ENCODE measurements at places on chromosomes 16 and 17.

DNA sequence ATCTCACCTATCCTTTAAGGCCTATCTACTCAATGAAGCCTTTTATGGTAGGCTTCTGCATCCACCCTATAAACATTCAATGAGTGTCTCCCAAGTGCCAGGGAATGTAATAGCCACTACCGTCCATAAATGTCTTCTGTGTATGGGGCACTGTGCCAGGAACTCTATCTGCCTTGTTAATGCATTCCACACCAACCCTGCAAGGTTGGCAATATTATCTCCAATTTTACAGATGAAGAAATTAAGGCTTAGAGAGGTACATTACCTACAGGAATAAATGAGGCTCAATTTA, 20.0 kb downstream of the MAP3K14 start:
- DNase-seq: peak; percentile 93

- no peak for DNase-seq
Measured at GRCh38 chr17:2850991-2851390, 54.8 kb downstream of the RAP1GAP2 start.

- DNase-seq: no peak
Measured at GRCh38 chr16:81630635-81631031, 148.5 kb upstream of the PLCG2 start.

DNA sequence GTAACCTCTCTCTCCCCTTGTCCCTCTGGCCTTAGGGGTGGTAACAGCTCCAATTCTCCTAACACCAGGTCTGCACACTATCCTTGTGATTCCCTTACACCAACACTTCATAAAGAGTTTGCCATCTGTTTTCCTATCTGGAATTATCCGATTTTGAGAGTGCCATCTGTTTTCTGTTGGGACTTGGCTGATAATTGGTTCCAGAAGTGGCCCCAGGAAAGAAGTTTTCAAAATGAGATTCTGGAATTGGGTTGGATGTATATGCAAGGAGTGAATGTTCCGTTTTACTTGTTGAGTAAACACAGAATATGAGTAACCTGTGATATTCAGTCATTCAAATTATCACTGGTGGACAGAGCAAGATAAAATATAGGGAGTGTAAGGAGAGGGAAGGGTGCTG, 134.1 kb upstream of the HS3ST3A1 start:
- DNase-seq: no peak

DNA sequence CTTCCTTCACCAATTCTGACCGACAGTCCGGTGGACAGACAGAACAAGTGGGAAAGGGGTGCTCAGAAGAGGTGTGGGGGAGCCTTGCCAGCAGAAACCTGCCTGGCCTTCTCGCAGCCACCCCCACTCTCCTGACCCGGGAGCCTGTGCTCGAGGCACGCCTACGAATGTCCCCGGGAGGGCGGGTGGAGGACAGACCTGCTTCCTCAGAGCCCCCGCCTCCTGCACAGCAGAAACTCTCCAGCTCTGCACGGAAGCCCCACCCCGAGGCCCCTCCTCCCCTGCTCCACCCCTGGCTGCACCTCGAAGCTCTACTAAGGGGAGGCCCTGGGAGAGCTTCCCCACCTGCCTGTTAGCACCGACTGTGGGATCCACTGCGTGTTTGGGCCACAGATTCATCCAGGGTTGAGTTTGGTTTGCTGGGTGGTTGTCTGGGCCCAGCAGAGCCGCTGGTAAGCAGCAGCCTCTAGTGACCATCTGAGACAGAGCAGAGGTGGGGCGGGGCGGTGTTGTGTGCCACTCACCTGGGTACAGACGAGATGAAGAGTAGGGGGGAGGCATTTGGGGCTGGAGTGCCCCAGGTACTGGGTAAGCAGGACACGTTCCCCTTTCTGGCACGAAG, 6.2 kb downstream of the TAF1C start:
- no peak for DNase-seq

- no peak for DNase-seq
Measured at GRCh38 chr17:51189628-51190027, 23.4 kb downstream of the NME2 start.

DNA sequence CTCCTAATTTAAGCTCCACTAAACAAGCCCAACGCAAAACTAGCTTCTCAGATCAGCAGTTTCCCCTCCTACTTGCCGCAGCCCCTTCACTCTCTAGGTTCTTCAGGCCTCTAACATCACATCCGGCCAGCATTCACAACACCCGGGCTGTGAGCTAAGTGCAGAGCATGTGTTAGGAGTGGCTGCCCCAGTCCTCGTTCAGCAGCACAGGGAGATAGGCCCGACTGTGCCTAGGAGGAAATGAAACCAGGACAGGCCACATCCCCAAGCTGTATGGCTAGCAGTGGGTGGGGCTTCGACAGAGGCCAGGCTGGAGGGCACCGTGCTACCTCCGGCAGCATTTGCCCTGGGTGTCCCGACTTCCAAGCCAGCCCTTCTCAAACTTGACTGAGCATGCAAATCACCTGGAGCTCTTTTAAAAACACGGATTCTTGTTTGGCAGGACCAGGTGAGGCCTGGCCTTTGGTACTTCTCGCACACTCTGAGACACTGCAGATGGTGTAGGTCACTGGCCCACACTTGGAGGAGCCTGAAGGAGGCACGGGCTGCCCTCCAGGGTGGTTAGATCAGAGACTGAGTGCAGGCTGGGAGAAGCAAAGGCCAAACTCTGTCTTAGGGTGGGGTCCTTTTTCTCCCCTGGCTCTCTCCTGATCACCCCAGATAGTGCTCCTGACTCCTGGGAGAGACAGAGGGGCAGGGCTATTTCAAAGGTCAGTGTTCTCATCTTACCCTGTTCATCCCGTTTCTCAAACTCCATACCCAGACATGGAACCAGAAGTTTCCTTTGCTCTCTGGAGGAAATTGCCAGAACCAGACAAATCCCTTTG, 202.0 kb downstream of the C16orf78 start:
- DNase-seq: no peak

GRCh38 chr16:30409125-30410060, 2.0 kb downstream of the ZNF771 start:
- no peak for DNase-seq

DNA sequence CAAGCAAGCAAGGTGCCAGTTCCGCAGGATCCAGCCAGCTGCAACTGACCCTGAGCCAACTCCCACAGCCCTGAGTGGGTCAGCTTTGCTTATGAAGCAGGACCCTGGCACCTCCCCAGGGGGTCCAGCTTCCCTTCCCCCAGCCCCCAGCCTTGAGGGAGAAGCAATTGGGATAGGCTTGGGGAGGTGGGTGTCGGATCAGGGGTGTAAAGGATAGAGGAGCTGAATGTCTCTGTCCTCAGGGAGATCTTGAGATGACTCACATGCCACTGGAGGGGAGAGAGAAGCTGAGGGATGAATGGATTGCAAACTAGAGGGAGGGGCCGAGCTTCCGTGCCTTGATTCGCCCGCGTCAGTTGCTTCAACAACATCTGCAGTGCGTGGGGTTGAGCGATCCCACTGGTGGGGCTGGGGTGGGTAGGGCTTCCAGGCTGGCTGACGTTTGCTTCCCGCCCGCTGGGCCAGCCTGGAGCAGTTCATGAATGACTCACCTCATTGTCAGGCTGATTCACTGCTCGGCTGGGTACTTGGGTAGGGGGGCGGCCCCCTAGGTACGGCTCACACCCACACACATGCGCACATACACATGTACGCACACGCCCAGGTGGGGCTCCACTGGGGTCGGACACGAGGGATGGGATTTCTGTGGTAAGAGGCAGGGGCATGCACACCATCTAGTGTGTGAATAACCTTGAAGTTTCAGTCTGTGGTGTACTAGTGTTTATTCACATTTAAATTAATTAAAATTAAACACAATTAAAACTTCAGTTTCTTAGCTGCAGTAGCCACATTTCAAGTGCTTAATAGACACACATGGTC, 3.6 kb upstream of the HROB start:
- DNase-seq: no peak

DNA sequence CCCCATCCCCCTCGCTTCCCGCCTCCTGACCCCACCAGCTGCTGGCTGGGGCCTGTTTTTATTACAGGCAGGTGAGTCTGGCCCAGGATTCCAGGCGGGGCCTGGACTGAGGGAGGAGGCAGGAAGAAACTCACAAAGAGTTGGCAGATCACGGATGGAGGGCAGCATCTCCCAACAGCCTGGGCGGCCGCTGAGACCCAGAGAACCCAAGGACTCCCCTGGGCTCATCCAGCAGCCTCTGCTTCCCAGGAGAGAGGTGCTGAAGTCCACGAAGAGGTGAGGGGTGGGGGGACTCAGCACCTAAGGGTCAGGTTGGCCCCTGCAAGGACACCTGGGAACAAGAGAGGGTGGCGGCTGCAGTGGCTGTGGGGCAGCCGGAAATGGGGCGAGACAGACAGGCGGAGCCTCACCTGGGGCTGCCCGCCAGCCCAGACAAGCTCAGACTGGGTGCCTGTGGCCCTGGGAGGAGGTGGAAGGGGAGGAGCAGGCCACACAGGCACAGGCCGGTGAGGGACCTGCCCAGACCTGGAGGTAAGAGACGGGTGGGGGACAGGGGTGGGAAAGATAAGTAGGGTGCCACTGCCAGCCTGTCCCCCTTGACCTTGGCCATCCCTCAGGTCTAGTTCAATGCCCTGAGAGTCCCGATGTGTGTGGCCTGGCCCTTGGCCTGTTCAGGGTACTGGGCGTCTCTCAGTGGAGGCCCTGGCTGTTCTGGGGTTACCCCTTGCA, 8.7 kb upstream of the ADGRG1 start:
- peak; percentile 70 for DNase-seq

GRCh38 chr16:84131117-84131516, 13.9 kb downstream of the HSDL1 start:
- DNase-seq: no peak

GRCh38 chr17:41547921-41548843, 20.1 kb upstream of the KRT19 start:
- no peak for DNase-seq

DNA sequence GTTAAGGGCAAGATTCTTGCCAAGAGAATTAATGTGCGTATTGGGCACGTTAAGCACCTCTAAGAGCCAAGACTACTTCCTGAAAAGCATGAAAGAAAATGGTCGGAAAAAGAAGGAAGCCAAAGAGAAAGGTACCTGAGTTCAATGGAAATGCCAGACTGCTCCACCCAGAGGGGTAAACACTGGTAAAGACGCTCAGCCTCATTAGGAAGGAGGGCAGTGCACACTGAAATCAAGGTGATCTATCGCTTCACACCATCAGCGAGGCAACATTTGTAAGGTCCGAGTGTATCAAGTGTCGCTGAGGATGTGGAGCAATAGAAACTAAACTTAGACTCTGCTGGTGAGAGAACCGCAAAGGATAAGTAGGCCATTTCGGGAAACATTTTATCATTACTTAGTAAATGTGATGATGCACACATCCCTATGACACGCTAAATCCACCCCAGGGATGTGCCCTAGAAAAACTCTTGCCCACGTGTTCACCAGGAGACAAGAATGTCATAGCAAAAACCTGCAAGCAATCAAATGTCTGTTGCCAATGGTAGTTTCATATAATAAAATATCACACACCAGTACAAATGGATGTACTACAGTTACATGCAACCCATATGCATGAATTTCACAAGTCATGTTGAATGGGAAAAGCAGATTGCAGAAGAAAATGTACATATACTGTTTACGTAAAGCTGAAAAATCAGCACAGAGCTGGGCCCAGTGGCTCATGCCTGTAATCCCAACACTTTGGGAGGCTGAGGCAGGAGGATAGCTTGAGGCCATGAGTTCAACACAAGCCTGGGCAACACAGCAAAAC, 23.6 kb downstream of the CNTROB start:
- DNase-seq: no peak

- no peak for DNase-seq
Measured at GRCh38 chr16:194516-194915, 14.3 kb downstream of the HBQ1 start.

DNA sequence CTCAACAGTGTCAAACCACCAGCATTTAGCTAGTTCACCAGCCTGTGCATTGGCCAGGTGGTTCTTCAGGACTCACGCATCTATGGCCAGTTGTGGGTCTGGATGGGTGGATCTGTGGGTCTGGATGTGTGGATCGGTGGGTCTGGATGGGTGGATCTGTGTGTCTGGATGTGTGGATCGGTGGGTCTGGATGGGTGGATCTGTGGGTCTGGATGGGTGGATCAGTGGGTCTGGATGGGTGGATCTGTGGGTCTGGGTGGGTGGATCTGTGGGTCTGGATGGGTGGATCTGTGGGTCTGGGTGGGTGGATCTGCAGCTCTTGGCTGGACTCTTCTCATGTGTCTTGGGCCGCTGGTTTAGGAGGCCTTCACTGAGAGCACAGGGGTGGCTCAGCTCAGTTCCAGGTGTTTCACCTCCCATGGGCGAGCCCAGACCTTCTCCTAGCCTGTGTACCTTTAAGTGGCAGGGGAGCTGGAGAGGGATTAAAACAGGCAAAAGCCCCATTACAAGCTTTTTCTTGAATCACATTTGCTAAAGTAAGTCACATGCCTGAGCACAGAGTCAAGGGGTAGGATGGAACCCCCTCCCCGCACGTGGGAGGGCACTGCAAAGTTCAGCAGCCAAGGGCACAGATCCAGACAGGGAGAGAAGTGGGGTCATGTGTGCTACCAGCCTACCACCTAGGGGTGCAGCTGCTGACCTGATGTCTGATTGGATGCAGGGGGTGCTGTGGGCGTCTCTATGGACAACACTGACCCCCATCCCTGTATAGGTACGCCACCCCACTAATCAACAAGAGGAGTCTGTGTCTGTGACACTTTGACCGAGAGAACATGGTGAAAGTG, 3.4 kb upstream of the NUBP1 start:
- DNase-seq: no peak

- DNase-seq: no peak
Measured at GRCh38 chr17:13513039-13513405, 88.7 kb downstream of the HS3ST3A1 start.
